ENCODE measurements at places on chromosomes 6 and 20. TPM values are rescaled to one million over a fixed set of nuclear protein-coding genes. Genes with fewer than 3 reads are reported as not detected.

DNA sequence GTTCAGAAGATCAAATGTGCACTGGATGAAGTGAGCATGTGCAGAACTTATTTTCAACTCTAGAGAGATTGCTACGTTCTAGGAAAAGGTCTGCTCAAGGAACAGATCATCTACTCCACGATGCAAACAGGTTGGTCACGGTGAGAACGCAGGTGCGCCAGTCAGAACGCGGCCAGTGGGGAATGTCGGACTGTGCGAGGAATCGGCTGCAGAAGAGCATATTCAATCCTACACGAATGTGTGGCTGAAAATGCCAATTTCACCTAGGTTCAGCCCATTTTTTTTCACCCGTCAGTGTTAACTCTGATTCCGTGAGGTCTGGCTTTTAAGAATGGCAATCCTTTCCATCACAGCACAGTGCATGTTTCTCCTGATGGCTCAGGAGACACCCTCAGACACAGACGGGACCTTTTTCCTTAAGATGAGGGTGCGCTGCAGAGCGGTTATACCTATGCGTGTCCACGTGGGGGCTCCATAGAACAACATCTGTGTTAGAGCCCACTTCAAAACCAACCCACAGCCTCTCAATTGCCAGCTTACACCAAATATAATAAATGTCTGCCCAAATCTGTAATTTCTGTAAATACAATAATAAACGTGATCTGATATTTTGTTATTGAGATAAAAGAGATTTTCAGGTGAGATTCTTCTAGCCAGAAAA lies 250.4 kb downstream of the FOXA2 start:
- peak; percentile 14 for DNase-seq

DNA sequence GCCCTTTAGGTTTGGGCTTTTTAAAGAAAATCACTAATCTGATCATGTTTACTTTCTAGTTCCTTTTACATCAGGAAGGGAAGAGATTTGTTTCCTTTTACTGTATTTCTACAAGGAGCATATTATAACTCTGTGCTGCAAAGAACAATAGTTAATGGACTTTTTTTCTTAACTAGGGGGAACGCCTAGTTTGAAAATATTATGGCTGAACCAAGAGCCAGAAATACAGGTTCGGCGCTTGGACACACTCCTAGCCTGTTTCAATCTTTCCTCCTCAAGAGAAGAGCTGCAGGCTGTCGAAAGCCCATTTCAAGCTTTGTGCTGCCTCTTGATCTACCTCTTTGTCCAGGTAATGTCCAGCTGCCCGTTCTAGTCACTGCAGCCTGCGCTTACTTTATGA lies 41.4 kb downstream of the FAM120B start:
- no peak for DNase-seq

GRCh38 chr20:57582432-57583288 lies 21.8 kb downstream of the PCK1 start:
- DNase-seq = no peak

DNA sequence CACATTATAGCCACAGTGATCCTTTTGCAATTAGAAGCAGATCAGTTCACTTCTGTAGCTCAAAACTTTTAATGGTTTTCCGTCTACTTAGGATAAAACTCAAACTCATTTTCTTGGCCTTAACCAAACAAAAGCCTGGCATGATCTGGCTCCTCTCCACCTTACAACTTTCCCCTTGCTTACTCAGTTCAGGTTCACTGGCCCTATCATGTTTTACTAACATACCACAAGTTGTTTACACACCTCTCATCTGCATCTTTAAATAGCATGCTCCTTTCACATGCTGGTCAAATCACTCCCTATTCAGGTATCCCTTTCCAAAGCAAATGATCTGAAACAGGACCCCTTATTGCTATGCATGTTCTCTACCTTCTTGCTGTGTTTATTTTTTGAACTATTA lies 191.4 kb upstream of the FAM83B start:
- DNase-seq = no peak

GRCh38 chr20:25277941-25278521 lies 30.1 kb downstream of the PYGB start:
- DNase-seq = no peak

GRCh38 chr6:167779129-167779992 lies 47.4 kb upstream of the AFDN start:
- no peak for DNase-seq

GRCh38 chr6:111406200-111406721 lies 76.8 kb downstream of the REV3L start:
- DNase-seq = no peak

DNA sequence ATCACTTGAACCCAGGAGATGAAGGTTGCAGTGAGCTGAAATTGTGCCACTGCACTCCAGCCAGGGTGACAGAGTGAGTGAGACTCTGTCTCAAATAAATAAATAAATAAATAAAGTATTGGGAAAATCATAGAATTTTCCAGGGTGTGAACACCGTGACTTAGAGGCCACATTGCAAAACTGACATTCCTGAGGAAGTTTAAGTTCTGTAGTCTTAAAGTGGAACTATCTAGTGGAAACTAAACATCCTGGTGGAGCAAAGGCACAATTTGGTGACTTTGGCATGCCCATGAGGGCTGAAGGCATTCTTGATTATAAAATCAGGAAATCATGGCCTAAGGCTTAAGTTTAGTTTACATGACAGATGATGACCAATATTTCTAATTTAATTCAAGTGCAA lies 32.7 kb upstream of the MCM3 start:
- no peak for DNase-seq

- DNase-seq = no peak
Measured at GRCh38 chr20:1196634-1197033, 6.6 kb upstream of the C20orf202 start.

DNA sequence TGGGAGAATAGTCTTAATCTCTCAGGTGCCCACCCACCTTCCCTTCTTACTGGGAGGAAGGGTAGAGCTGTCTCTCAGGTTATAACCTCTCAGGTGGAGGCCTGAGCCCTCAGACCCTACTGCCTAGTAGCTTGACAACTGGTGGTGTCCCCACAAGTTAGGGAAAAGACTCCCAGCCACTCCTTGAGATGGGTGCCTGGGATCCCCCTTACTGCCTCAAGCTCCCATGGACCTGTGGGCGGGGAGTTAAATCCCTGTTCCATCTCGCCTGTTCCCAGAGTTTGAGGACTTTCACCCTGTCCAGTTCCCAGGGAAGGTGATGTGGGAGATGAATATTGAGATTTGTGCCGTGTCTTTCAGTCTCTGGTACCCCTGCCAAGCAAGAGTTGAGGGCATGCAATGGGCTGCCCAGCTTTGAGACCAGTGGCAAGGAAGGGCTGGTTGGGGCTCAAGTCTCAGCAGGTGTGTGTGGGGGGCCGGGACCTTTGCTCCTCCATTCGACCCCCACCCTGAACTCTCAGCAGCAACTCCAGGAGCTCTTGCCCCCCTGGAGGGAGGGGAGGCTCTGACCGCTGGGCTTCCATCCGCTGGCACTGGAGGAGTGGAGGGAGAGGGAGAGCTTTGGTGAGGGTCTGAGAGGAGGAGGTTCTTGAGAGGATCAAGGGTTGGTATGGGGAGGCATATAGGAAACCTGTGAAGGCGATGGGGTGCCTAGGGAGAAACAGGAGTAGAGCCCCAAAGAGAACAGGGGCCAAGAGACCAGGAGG lies 1.1 kb upstream of the PBX2 start:
- no peak for DNase-seq

The HTR1E gene
- not detected for total RNA-seq

The PTPRT gene
- not detected for total RNA-seq

The TRDN gene
- not detected for total RNA-seq

The DSN1 gene
- total RNA-seq = 28.6 TPM

The TMEM170B gene
- 0.62 TPM for total RNA-seq

All from activated T-helper 2 cell treated with anti-CD3 and anti-CD28 coated beads, Interferon-gamma antibody, Interleukin-2, Interleukin-4, amounts not matched to agents 10 μg/mL and 5 μg/mL and 100 μg/mL, durations not matched to agents 14 hours and 24 hours and 36 hours (primary cell).